ENCODE measurements at places on chromosomes 2 and 18. TPM values are rescaled to one million over a fixed set of nuclear protein-coding genes. Genes with fewer than 3 reads are reported as not detected.

The FAM237A gene
- not detected for total RNA-seq

The ITPRIPL1 gene
- 4.6 TPM for total RNA-seq

- DNase-seq, result no peak
Measured at GRCh38 chr2:74290466-74291217, 52.6 kb downstream of the SLC4A5 start.

DNA sequence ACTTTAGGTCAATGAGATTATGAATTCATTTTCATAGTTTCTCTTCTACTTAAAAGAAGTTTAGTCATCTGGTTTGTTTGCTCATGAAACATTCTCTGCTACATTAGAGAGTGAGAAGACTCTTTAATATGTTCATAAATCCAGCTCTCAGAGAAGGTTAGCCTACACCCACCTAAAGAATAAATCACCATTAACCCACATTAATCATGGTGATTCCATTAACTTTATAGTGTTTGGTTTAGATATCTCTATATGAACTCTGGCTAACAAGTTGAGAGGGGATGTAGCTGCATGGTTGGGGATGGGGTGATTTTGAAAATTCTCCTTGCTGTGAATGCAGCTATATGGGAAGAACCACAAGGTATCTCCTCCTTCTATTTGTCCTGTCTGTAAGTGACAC lies 10.7 kb downstream of the TFPI start:
- DNase-seq, result no peak

DNA sequence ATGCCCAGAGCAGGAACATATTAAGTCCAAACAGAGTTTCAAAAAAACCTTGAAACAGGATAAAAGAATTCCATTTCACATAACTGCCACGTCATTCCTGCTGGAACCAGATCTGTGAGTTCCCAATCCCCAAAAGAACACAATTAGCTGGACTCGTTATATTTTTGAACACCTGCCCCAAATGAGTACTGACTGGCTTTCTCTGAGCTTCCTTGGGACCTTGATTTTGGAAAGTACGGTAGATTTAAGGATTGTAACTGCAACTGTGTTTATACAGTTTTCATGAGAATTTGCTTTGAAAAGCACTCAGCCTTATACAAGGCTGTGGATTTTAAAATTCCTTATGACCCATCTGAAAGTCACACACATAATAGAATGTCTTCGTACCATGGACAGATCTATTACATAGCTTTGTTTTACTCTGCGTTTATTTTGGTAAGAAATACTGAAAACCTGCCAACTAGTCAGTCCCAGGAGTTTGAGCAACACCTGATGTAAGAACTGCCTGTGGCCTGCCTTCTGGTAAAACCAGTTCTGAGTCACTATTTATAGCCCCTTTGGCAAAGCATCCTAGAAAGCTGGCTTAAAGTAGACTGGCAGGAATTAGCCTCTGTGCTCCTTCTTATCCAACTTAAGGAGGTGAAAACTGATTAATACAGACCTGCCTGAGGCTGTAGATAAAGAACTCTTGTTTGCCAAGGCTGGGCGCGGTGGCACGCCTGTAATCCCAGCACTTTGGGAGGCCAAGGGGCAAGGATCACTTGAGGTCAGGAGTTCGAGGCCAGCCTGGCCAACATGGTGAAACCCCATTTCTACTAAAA lies 48.1 kb downstream of the MERTK start:
- peak; percentile 98 for DNase-seq

- no peak for DNase-seq
Measured at GRCh38 chr2:46388881-46389280, 90.5 kb upstream of the TMEM247 start.

The PRSS56 gene
- total RNA-seq, result not detected

The MAL gene
- not detected for total RNA-seq

The XRCC5 gene
- 152 TPM for total RNA-seq

GRCh38 chr2:177983183-177983788 lies 89.3 kb downstream of the PDE11A start:
- DNase-seq, result peak; percentile 59

The MAPK4 gene
- under 0.01 TPM for total RNA-seq

DNA sequence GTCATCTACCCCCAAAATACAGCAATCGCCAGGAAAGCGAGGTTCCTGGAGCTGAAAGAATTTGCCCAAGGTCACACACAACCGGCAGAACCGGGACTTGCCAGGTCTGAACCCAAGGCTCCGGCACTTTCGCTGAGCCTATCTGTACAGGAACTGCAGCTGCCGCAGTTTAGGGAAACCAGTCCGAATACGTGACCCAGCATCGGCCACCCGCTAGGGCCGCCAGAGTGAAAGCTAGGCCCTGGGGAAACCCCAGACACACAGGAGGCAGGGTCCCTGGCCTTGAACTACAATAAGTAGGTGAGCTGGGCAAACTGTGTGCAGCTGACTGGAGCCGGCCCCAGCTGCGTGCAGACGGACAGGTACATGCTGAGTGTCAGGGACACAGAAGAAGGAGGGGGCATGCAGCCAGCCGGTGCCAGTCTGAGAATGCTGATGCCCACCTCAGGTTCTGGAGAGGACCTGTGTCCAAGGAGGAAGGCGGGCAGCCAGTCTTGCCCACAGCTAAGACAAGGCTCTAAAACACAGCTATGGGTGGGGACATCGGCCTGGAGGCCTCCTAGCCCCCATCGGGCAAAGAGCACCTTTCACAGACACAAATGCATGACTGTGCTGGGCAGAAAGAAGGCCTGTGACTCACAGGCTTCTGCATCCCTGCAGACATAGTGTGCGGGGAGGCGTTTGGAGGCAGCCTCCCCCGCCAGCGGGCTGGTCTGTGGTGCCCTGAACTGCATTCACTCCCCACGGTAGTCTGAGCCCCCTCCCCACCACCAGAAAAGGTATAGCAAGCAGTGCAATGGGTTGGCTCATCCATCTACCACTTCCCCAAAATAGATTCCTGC lies 107.4 kb upstream of the ID2 start:
- DNase-seq, result peak; percentile 64

DNA sequence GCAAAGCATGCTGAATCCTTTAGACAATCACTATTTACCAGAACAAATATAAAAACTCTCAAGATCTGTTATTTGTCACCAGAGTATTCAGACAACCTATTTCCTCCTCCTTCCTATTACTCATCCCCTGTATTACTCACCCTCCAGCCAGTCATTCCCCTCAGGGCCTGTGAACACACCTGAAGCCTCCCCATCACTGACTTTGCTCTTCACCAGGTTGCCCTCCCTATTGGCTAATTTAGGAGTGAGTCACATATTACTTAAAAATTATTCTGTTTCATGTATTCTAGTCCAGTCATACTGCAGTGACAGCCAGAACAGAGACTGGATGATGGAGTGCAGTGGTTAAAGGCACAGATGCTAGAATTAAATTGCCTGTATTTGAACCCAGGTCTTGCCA lies 3.7 kb upstream of the ATG16L1 start:
- peak; percentile 46 for DNase-seq

The MDH1B gene
- total RNA-seq, result 1.8 TPM

The PPM1G gene
- 63.4 TPM for total RNA-seq

The GTF2A1L gene
- 3.3 TPM for total RNA-seq

The SOWAHC gene
- 7.1 TPM for total RNA-seq

GRCh38 chr2:133641942-133642725 lies 73.9 kb upstream of the NCKAP5 start:
- no peak for DNase-seq

DNA sequence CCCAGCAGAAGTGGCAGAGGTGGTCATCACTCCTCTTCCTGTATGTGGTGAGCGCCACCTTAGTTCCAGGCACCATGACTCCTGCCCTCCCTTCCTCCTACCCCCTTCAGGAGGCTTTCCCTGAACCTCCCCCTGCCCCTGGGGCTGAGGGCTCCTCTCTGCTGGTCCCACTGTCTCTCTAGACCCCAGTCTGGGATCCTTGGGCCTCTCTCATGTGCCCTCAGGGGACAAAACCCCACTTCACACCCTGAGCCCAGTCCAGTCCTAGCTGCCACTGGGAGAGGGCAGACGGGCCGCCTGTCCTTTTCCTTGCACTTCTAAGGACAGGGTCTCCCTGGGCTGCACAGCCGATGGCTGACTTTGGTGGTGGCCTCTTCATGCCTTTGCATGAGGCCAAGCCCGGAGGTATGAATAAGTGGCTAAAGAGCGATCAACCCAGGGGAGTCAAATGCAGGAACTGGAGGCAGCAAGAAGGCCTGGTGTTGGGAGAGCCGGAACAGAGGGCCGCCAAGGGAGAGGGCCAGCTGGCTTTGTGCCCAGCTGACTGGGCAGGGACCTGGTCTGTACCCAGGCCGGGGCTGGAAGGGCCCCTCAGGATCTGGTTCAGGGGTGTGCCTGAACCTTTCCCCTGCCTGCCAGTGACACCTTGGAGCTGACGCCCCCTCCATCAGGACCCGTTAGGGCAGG lies 29.5 kb downstream of the GLI2 start:
- DNase-seq, result peak; percentile 64

- DNase-seq, result peak; percentile 56
Measured at GRCh38 chr18:61785588-61785987, 107.2 kb downstream of the RNF152 start.

GRCh38 chr18:3879836-3880120 lies 429.8 kb downstream of the TGIF1 start:
- no peak for DNase-seq

- peak; percentile 79 for DNase-seq
Measured at GRCh38 chr2:29606104-29607037, 315.0 kb downstream of the ALK start.

GRCh38 chr2:11784747-11785610 lies 38.5 kb downstream of the LPIN1 start:
- DNase-seq, result peak; percentile 43

- no peak for DNase-seq
Measured at GRCh38 chr2:151475071-151475470, 65.4 kb downstream of the RIF1 start.

The TTC32 gene
- 5.6 TPM for total RNA-seq

DNA sequence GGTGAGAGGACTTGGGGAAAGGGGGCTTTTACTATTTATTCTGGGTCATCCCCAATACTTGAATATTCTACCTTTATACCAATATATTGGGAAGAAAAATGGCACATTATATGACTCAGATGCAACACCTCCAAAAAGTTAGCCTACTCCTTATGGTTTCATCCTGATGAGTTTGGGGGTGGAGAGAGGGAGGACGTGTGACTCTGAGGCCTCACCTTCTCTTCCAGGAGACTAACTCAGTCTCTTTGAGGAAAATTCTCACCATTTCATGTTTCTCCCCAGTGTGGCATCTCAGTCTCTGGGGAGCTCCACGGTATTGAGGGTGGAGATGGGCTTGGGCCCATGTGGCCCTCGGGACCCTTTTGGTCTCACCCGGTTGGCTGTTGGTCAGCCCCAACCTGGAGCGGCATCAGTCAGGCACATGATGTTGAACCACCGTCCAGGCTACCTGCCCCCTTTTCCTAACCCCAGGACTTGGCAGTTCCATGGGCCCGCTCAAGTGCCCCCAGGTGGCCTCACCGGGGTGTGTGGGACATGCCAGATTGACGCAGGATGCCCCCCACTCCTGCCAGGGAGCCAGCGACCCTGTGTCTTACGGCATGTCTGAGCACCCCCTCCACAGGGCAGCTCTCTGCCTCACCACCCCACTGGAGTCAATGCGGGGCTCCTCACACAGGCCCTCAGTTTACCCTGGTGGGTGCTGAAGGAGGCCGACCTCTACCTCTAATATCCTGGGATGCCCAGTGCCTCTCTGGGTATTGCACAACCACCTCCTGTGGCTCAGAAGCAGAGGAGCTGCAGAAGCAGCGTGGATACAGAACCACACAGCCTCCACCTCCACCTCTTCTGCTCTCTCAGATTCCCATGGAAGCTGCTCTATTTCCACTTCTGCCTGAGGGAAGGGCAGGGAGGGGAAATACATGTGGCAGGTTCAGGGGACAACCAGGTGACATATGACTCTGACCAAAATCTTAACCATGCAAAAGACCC lies 297.4 kb downstream of the EIPR1 start:
- DNase-seq, result no peak

DNA sequence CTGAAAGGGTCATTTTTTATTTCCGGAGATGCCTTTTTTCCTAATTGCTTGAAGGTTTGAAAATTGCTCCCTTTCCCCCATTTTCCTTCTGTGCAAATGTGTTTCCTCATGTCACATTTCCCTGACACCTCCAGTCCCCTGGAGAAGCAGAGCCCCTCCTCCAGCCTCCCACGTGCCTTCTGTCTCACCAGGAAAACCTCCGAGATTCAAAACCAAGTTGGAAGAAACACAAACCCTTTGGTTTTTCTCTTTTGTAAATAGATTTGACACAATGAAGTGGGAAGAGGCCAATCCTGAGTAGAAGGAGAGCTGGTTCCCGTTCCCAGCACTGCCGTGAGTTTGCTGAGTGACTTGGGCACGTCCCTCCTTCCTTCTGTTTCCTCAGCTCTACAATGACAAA lies 125.4 kb upstream of the MYCN start:
- DNase-seq, result no peak

The SULT1C2 gene
- 0.26 TPM for total RNA-seq

The LIPG gene
- total RNA-seq, result 0.50 TPM

The HOXD10 gene
- not detected for total RNA-seq

The LINC00305 gene
- not detected for total RNA-seq

Data from fibroblast of lung (primary cell).